ENCODE measurements at places on chromosomes 13 and 19.

DNA sequence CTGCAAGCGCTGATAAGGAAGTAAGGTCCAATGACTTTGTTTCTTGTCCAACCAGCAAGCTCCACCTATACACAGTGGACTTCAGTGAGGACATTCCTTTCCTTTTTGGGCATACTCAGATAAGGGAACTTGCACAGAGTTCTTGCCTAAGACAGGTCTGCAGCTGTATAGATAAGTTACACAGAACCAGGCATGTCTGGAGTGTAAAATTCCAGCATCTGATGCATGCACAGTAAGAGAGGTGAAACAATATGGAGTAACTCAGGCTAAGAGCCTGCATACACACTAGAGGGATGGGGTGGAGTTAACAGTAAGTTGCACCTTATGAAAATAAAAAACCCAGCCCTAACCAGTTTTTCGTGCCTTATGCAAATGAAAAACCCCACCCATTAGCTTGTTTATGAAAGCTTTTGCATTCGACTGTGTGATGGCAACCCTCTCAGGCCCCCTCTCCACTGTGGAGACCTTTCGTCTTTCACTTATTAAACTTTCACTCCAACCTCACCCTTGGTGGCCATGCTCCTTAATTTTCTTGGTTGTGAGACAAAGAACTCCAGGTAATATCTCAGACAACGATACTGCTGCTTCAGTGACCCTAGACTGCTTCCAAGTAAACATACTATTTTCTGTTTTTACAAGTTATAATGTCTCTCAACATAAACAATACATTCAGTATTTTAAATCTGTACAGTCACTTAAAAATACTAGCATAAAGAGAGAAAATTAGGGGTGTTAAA lies 2859.0 kb upstream of the PCDH20 start:
- no peak for DNase-seq

GRCh38 chr19:18969931-18970659 lies 29.1 kb upstream of the HOMER3 start:
- DNase-seq: no peak

DNA sequence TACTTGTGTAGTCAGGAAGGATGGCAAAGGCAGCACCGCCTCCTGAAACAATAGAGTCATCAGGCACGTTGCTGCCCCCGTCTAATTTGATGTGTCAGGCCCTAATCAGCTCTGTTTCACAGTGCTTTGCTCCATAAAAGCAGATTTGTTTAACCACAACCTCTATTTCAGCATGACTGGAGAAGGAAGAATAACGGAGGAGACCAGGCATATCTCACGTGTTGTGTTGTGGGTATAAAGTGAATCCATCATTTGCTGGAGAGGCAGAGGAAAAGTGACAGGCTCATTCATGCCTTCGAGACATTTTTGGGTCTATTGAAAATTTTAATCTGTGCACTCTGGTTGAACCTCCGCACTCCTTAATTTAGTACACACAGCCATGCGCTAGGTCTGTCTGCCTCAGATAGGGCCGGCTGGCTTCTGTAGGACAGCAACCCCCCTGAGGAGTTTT lies 940.4 kb upstream of the SLC10A2 start:
- no peak for DNase-seq

GRCh38 chr19:46487802-46488445 lies 7.7 kb downstream of the PNMA8B start:
- peak; percentile 71 for DNase-seq

DNA sequence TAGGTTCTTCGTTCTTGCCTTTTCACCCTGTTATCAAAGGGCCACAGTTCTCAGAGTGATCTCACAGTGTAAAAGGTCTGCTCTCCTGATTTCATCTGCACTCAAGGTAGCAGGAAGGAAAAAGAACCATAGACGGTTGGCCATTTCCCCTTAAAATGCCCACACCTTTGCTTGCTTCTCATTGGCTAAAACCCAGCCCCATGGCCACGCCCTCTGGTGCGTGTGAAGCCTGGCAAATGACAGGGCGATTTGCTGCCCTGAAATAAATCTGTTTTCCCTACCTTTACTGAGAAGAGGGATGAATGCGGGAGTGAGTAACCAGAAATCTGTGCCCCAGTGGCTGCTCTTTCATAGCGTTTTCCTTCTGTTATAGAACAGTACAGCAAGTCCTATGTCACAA lies 269.3 kb downstream of the POU4F1 start:
- no peak for DNase-seq

DNA sequence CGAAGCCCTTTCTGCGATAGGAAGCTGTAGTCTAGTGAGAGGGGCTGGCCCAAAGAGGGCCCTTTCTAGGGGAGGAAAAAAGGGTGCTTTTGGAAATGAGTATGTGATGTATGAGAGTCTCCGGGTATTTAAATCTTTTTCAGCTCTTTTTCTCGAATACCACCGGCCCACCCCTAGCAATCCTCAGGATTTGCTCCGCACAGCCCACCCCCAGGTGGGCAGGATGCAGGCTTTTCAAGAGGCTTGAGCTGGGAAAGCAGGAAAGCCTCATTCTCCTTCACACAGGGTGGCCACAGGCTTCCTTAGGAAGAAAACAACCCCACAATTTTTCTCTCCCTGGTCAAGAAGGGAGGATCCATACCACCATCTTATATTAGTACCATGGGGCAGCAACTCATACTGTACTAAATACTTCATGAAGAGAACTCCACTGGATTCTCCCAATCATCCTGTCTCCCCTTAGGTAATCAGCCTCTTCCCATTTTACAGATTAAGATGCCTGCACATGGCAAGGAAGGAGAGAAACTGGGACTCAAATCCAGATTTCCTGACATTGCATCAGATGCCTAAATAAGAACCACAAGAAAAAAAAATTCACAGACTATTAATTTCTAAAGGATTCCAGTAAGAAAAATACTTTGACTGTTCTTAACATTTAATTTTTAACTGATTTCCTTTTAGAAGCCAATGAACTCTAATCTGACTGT lies 84.4 kb downstream of the STK24 start:
- DNase-seq: no peak

DNA sequence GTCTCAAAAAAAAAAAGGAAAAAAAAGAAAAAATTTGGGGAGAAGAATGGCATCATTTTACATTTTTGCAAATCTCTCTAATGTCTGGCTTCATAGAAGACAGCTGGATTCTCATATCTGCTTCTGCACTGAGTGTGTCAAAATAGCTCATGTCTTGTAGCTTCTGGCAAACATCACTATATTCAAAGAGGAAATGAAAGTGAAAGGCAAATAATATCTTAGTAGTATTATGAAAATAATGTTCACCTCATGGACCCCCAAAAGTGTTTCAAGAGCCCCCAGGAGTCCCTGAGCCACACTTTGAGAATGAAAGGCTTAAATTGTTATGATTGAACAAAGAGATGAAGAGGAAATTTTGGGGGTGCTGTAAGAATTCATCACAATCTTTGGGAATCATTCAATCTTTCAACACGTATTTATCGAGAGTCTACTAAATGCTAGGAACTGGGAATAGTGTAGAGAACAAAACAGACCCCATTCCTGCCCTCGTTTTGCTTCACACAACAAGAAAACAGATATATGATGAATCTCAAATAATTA lies 1.2 kb upstream of the SLC6A16 start:
- no peak for DNase-seq

DNA sequence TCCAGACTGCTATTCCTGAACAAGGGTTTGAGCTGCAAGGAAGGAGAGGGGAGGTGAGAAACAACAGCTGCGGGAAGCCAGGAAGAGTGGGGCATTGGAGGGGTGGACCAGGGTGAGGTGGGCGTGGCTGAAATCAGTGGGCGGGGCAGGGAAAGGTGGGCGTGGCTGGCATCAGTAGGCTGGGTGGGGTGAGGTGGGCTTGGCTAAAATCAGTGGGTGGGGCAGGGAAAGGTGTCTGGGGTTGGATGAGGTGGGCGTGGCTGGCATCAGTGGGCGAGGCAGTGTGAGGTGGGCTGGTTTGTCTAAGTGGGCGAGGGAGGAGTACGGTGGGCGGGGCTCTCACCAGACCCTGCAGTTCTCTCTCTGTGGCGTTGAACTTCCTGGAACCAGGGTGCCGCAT lies 87.6 kb downstream of the MUC16 start:
- no peak for DNase-seq

DNA sequence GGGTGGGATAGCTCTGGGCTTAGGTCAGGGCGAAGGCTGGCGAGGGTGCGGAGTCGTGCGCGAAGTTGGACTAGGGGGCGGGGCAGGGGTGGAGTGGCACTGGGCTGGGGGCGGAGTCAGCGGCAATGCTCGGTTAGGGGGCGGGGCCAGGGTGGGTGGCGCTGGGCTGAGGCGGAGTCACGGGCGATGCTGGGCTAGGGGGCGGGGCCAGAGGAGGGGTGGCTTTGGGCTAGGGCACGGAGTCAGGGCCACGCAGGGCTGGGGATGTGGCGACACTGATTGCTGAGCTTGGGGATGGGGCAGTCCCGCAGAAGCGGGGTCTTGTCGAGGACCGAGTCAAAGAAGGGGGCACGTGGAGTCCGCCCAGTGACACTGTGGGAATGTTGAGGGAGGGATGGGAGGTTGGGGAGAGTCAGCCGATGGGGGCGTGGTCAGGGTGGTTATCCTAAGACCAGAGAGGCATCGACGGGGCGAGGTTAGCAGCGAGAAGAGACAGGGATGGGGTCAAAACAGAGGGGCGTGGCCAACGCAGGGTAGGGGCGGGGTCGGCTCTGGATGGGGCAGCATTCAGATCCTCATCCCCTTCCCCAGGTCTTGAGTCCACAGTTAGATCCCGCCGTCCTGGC lies 8.7 kb downstream of the HOMER3 start:
- peak; percentile 55 for DNase-seq

- no peak for DNase-seq
Measured at GRCh38 chr13:19158526-19159174, 23.0 kb downstream of the TUBA3C start.

DNA sequence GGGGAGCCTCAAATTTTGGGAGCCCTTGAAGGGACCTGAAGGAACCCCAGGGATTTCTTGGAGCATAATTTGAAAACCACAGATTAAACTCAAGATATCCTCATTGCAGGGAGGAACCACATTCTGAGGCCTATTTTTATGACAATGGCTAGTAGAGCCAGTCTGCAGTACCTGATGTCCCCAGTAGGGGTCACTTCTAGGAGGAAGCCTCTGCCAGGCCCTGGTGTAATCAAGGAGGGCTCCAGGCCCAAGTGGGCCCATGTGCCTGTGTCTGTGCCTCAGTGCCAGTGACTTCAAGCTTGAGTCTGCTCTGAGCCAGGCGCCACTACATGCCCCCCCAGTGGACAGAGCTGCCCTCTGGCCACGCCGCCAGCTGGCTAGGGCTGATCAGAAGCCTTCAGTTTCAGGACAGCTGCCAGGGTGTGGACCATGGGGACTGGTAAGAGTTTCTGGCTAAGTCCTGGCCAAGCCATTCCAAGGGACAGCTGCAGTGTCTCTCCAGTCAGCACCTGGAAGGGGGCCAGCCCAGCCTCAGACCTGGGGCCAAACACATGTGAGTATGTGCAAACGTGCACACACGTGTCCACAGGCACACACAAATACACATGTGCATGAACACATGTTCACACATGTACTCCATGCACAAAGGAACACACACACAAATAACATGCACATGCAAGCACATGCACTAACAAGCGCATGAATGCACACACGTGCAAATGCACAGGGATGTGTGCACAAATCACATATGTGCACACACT lies 20.5 kb upstream of the SLC7A10 start:
- DNase-seq: no peak

GRCh38 chr19:12886969-12887747 lies at the start of gene KLF1:
TSS of gene KLF1 (minus strand) at chr19:12887201. CDS start at chr19:12887140, 61 bp downstream.
- no peak for DNase-seq

DNA sequence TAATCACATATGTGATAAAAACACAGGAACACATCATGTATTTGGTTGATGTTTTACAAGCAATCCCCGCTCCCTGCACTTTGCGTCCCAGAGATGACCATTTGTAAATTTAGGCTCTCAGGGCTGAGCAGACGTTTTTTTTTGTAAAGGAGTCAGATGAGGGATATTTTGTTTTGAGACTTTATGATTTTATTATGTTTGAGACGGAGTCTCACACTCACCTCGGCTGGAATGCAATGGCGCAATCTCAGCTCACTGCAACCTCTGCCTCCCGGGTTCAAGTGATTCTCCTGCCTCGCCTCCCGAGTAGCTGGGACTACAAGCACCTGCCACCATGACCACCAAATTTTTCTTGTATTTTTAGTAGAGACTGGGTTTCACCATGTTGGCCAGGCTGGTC lies 1.4 kb downstream of the TLE6 start:
- DNase-seq: no peak

- DNase-seq: no peak
Measured at GRCh38 chr13:30924721-30925120, 7.7 kb upstream of the TEX26 start.

- no peak for DNase-seq
Measured at GRCh38 chr13:45368571-45368970, 27.6 kb upstream of the TPT1 start.

DNA sequence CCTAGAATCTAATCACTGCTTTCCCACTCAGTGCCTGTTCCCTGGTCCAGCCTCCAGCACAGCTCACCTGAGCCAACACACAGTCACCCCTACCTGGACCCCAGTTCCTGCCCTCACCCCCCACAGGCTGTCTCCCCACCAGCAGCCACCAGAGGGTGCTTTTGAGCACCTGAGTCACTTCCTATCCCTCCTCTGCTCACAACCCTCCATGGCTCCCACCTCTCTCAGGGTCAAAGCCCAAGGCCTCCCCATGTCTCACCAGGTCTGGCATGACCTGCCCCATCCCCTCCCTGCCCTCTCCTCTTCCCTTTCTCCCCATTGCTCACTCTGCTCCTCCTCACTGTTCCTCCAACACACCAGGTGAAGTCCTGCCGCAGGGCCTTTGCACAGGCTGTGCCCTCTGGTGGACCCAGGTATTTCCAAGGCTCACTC lies 7.1 kb upstream of the DPP9 start:
- no peak for DNase-seq

DNA sequence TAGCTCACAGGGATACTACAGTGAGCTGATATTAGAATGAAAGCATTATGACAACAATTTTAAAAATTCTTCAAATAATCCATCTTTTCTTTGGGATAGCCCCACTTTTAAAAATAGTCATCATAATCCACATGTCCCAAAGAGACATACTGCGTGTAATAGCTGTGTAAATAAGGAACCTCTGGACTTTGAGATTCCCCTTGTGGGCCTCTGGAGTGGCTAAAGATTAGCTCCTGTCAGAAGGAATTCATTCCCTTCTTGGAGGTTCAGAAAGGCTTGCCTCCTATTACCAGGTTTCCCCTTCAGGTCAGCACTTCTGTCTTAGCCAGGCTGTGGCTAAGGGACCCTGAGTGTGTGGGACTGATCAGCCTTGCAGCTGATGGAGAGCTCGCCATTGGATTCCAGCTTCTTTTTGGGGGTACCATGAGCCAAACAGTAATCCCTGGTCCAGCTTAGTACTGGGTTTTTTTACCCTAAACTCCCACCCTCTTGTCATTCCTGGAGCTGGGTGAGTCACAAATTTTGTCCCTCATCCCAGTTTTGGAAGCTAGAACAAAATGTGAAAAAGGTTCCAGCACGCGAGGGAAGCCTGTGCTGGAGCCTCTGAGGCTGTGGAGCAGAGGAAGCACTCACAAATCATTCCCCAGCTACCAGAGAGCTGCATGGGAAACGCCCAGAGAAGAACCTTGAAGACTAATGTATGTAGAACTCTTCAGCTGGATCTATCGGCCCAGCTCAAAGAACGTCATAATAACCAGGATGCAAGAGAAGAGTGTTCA lies 96.7 kb downstream of the RNASEH2B start:
- no peak for DNase-seq

- no peak for DNase-seq
Measured at GRCh38 chr13:28037399-28037798, 48.9 kb upstream of the URAD start.

GRCh38 chr19:1814391-1814790 lies 2.3 kb upstream of the ATP8B3 start:
- no peak for DNase-seq
